ENCODE measurements at places on chromosomes 13 and 19.

- no peak for DNase-seq
Measured at GRCh38 chr19:32104850-32105235, 240.6 kb upstream of the ZNF507 start.

- no peak for DNase-seq
Measured at GRCh38 chr19:50167314-50167721, 4.2 kb upstream of the IZUMO2 start.

GRCh38 chr19:18481505-18482222 is 40.2 kb downstream of the ELL start:
- no peak for DNase-seq

DNA sequence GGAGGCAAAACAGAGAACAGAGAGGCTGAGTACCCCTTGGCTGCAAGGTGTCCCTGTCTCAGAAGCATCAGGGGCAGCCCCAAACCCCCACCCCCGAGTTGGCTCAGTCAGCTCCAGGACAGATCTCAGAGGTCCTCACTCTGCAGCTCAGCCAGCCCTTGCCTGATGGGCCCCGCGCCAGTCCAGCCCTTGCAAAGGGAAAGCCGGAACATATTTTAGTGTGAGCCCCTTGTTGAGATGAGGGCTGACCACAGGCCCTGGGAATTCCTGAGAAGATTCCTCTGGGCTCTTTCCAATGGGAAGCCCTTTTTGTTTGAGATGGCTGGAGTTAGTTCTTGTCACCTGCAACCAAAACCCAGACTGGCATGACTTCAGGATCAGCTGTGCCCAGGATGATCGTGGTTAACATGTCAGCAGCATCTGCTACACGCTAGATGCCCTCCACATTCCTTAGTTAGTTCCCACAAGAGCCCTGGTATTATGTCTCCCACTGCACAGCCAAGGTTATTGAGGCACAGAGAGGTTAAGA is 33.9 kb upstream of the CCNE1 start:
- DNase-seq: no peak

DNA sequence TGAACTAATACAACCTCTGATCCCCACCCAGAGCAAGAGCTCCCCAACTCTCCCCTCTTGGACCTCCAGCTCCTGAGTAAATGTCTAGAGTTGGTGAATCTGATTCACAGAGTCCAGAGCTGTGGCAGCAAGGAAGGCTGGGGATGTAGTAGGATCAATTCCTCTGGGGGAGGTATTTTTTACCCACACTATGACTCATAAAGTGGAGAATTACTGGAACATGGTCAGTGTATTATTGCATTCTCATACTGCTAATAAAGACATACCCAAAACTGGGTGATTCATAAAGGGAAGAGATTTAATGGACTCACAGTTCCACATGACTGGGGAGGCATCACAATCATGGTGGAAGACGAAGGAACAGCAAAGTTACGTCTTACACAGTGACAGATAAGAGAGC is 496.7 kb downstream of the EFNB2 start:
- no peak for DNase-seq

DNA sequence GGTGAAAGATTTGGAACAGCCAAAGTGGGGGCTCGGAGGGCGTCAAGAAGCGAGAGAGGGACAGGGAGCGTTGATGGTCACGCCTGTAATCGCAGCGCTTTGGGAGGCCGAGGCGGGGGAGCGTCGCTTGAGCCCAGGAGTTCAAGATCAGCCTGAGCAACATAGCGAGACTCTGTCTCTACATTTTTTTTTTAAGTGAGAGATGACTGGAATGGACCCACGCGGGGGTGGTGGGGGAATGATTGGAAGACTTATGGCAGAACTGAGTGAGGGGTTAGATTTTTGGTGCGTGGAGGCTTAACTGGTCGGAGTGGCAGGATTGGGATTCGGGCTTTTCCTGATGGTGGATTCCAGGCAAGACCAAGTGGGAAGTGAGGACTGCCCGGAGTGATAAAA is 725 bp downstream of the PSMD8 start:
- no peak for DNase-seq

- DNase-seq: no peak
Measured at GRCh38 chr13:26400545-26400944, 146.6 kb downstream of the CDK8 start.

DNA sequence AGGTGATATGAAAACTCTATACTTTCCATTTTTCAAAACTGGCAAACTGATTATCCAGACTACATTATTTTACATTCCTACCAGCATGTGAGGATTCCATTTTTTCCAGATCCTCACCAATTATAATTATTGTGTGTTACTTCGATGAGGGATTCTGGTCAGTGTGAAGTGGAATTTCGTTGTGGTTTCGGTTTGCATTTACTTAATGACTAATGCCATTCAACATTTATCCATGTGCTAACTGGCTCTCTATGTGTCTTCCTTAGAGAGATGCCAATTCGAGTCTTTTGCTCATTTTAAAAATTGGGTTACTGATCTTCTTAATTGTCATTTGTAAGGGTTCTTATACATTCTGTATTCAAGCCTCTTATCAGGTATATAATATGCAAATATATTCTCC is 1551.3 kb upstream of the MIR17HG start:
- no peak for DNase-seq

DNA sequence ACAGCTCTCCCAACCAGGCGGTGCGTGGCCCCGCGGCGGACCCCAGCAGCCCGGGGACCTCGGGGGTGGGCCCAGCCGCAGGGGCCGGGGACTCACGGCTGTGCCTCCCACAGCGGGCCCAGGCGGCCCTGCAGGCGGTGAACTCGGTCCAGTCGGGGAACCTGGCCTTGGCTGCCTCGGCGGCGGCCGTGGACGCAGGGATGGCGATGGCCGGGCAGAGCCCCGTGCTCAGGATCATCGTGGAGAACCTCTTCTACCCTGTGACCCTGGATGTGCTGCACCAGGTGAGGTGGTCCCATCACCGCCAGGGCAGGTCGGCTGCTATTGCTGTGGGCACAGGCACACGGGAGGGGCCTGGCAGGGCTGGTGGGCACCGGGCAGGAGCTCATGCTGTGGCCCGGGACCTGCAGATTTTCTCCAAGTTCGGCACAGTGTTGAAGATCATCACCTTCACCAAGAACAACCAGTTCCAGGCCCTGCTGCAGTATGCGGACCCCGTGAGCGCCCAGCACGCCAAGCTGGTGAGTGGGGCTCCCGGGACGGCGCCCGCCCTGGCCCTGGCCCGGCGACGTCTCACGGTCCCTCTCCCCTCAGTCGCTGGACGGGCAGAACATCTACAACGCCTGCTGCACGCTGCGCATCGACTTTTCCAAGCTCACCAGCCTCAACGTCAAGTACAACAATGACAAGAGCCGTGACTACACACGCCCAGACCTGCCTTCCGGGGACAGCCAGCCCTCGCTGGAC is 7.3 kb downstream of the PTBP1 start:
- no peak for DNase-seq

GRCh38 chr19:40862785-40863184 is 12.5 kb upstream of the CYP2A6 start:
- DNase-seq: no peak

DNA sequence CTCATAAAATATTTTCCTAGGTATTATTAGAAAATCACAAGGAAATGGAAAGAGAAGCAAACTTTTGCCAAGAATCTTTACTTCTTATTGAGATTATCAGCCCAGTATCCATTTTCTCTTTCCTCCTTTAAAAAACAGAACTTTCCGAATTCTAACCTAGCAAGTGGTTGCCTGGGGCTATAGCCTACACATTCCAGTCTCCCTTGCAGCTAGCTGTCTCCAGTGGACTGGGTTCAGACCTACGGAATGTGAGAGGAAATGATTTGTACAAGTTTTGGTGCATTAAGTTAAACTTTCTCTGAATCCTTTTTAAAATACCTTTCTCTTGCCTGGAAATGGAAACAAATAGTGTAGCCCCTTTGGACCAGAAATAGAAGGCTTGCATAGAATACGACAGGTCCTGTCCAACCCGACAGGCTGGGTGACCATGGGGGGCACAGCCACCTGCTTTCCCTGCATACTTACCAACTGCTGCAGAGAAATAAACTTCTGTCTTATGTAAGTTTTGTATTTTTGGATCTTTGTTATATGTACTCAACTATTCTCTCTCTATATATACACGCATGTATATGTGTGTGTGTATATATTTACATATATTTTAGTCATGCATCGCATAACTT is 185.9 kb downstream of the NALCN start:
- no peak for DNase-seq

- DNase-seq: no peak
Measured at GRCh38 chr19:49570138-49570856, 10.1 kb downstream of the NOSIP start.

- DNase-seq: no peak
Measured at GRCh38 chr13:99132295-99132835, 68.3 kb upstream of the UBAC2 start.

DNA sequence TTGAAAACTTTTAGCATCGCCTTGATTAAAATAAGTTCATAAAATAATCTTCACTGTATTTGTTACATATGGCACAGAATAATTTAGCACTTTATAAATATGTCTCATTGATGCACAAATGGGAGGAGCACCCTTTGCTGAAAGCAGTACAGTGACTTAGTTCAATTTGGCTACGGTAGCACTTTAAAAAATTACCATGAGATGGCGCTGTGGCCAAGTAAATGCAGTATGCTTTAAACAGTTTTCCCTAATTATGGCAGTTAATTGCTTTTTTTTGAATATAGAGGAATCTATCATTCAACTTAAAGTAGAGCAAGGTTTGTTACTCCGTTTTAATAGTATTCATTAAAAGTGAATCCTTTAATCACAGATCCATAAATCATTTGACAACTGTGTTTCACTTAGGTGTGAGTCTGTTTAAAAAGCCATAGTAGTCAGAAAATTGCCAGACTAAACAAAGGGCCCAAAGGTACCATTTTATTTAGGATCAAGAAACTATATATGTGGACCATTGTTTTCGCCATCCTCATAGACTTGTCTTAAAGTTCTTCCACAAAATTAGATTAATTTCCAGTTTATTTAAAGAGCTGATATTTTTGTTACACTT is 34.7 kb upstream of the ESD start:
- no peak for DNase-seq

DNA sequence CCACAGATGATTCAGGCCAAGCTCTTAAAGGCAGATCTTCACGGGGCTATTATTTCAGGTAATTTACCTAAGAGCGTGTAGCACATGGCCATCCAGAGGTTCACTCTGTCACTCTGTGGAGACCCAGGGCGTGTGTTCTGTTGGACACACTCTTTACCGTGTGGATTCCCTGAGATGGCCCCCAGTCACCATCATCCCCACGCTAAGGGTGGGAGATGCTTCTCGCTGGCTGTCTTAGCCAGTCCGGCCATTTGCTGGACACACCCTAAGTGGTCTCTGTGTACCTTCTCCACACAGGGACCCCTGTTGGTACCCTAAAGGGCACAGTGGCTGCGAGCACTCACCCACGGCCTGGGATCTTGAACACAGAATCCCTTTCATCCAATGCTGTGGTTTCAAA is 6.0 kb downstream of the POP4 start:
- DNase-seq: no peak

- DNase-seq: no peak
Measured at GRCh38 chr13:103287659-103288058, 221.4 kb upstream of the SLC10A2 start.

GRCh38 chr13:39862900-39863299 is 207.4 kb downstream of the COG6 start:
- DNase-seq: no peak

Measured in NCI-H1417 treated with DMSO at 0.1 percent for 48 hours (cell line).